Vagina (tissue), 2 donors: ENCODE measurements at places on chromosomes 2 and 18.

DNA sequence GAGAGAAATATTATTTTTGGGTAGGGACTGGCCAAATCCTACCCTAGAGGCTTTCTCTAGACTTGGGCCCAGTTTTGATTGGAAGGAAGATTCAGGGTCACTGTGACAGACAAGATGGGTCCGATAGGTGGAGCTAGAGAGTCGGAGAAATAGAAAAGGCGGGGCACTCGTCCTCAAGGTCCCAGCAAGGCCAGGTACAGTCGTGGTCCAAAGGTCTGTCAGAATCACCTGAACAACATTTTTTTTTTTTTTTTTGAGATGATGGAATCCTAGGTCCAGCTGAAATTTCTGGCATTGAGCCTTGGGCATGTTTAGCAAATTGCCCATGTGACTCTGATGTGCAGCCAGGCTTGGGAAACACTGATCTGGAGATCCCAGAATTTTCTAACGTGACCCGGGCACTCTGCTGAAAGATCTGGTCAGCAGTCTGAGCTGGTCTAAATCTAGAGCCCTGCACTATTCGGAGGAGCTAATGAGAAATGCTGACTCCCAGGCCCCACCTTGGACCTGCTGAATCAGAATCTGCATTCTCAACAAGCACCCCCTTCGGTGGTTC lies 23.0 kb upstream of the NTSR2 start:
- H3K36me3 ChIP-seq, result no peaks in the 10 kb centered on the region
- no peak overlapping the region for H3K27ac ChIP-seq
- H3K27me3 ChIP-seq, result no peaks in the 10 kb centered on the region
- DNase-seq, result no peak

DNA sequence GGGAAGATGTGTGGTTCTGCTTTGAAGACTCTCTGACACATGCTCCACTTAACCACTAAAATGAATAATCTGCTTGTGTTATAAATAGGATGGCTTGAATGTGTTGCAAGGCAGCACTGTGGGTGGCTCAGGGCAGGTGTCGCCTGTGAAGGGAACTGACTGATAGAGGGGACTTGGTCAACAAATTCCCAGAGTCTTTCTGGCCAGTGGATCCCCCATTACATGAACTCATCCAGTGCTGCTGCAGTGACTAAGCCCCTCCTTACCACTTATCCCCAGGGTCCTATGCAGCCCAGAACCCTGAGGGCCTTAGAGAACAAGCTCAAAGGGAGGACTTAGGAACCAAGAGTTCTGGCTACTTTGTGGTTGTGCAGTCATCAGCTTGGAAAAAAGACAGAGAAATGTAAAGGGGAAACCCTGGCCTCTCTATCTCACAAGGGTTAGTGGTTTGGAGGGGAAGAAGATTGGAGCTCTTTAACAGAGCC lies 226.2 kb upstream of the TNP1 start:
- H3K27me3 ChIP-seq, result no peaks in the 10 kb centered on the region
- DNase-seq, result no peak
- H3K27ac ChIP-seq, result no peak overlapping the region
- no peaks in the 10 kb centered on the region for H3K4me1 ChIP-seq
- H3K4me3 ChIP-seq, result no peak overlapping the region

DNA sequence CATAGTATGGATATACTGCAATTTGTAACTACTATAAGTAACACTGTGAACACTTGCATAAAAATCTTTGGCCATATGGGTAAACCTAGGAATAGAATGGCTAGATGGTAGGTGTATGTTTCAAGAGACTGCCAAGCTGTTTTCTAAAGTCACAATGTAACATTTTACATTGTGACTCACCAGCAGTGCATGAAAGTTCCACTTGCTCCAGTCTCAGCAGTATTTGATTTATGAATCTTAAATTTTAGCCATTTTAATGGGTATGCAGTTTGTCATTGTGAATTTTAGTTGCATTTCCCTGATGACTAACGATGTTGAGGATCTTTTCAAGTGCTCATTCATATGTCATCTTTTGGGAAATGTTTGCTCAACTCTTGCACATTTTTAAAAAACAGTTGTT lies 86.1 kb downstream of the FARSB start:
- H3K27me3 ChIP-seq, result no peaks in the 10 kb centered on the region
- no peak overlapping the region for H3K27ac ChIP-seq
- H3K4me3 ChIP-seq, result no peak overlapping the region
- no peak for DNase-seq
- H3K4me1 ChIP-seq, result peaks cover 17% of the 10 kb centered on the region
- peaks cover 3% of the 10 kb centered on the region for H3K36me3 ChIP-seq

- H3K4me1 ChIP-seq, result no peaks in the 10 kb centered on the region
- H3K27ac ChIP-seq, result no peak overlapping the region
- no peak for DNase-seq
- no peaks in the 10 kb centered on the region for H3K27me3 ChIP-seq
- no peaks in the 10 kb centered on the region for H3K36me3 ChIP-seq
These were observed 81.1 kb downstream of the UPP2 start for GRCh38 chr2:158182676-158183295.

- no peaks in the 10 kb centered on the region for H3K36me3 ChIP-seq
- H3K27ac ChIP-seq, result no peak overlapping the region
- no peak for DNase-seq
- no peaks in the 10 kb centered on the region for H3K4me1 ChIP-seq
These were observed 138.4 kb downstream of the FAM161A start for GRCh38 chr2:61715506-61715905.

DNA sequence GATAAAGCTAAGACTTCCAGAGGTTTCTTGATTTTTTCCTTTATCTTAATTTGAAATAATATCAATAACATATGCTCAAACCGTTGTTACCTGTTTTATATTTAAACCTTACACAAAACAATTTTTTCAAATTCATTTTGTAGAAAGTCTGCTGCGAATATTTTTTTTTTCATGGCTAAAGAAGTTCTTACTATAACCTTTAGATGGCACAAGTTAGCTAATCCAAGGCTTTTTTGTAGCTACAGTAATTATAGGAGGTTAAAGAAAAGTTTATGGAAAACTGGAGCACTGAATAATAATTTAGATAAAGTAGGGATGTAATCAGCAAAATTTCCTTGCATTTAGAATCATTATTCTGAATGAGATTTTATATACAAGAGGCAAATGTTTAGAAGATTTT lies 78.0 kb upstream of the PNPT1 start:
- H3K27ac ChIP-seq, result no peak overlapping the region
- no peak for DNase-seq
- no peaks in the 10 kb centered on the region for H3K27me3 ChIP-seq
- no peak overlapping the region for H3K4me3 ChIP-seq

DNA sequence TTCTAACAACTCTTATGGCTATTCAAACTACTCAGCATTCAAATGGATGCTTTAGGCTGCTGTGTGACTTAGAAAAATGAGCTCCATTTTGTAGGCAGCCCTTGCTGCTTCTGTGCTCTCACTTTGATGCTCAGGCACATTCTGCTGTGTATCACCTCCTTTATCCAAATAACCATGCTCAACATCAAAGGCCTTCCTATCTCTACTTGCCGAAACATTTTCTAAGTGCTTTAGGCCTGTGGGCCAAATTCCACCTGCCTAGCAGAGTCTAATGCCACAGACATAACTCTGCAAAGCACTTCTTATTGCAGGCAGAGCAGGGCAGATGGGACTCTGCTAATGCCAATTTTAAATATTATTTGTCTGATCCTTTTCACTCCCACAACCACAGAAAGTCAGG lies 397.4 kb downstream of the RND3 start:
- no peak overlapping the region for H3K4me3 ChIP-seq
- H3K36me3 ChIP-seq, result no peaks in the 10 kb centered on the region
- H3K4me1 ChIP-seq, result no peaks in the 10 kb centered on the region
- no peaks in the 10 kb centered on the region for H3K27me3 ChIP-seq
- DNase-seq, result no peak
- no peak overlapping the region for H3K27ac ChIP-seq

DNA sequence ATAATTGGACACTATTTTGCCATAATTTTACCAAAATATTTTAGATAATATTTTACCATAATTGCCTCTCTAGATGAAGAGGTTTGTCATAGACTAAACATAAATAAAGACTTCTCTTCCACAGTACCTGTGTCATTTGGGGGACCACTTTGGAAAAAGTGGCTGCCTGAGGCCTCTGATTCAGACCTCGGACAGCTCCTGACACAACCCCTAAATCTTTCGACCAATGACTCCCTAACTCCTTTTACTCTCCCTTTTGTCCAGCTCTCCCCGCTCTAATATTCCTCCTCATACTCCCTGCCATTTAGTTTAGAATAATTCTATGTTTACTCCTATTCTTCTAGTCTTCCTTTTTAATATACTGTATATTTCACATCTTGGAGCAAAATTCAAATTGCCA lies 36.0 kb upstream of the UBE2E3 start:
- H3K4me3 ChIP-seq, result no peak overlapping the region
- no peaks in the 10 kb centered on the region for H3K27me3 ChIP-seq
- H3K4me1 ChIP-seq, result no peaks in the 10 kb centered on the region
- H3K27ac ChIP-seq, result no peak overlapping the region
- no peak for DNase-seq

DNA sequence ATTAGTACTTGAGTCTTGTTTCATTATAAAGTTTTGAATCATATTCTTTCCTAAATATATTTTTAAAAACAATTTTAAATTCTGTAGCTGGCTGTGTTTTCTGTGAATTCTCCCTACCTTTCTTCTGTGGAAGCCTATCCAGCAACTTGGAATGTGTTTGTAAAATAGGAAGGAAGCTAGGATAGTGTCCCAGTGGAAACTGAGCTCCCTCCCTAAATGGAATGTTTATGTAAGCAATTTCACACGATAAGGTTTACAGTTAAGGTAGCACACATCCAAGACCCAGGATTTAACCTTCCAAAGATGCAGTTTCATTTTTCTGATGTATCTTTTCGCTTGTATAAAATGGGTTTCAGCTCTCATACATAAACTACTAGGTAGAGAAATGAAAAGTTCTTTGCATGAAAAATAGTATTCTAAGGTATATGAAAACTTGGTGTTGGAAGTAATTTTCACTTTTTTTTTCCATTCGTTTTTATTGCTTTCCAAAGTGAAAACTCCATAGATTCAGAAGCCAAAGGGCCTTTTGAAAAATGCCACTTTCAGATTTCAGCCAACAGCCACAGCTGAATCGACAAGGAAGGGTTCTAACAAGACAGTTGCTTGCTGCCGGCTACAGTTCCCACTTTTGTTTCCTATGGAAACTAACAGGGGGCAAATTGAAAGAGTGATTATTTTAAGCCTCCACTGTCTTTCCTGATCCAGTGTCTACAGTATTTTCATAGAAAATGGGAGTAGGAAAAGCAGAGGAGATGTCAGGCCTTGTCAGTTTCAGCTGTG lies 405.1 kb upstream of the POU3F3 start:
- H3K27ac ChIP-seq, result no peak overlapping the region
- no peaks in the 10 kb centered on the region for H3K36me3 ChIP-seq
- no peak for DNase-seq
- no peak overlapping the region for H3K4me3 ChIP-seq
- H3K4me1 ChIP-seq, result no peaks in the 10 kb centered on the region

GRCh38 chr2:64141674-64142405 lies 2.4 kb downstream of the PELI1 start:
- H3K27me3 ChIP-seq, result no peaks in the 10 kb centered on the region
- H3K36me3 ChIP-seq, result no peaks in the 10 kb centered on the region
- H3K27ac ChIP-seq, result peak overlapping the region; percentile 99
- H3K4me3 ChIP-seq, result peak overlapping the region; percentile 92
- no peak for DNase-seq
- H3K4me1 ChIP-seq, result peaks cover 51% of the 10 kb centered on the region

- no peak overlapping the region for H3K27ac ChIP-seq
- H3K36me3 ChIP-seq, result no peaks in the 10 kb centered on the region
- H3K4me3 ChIP-seq, result no peak overlapping the region
- no peaks in the 10 kb centered on the region for H3K27me3 ChIP-seq
- H3K4me1 ChIP-seq, result no peaks in the 10 kb centered on the region
These were observed 56.9 kb downstream of the COL4A4 start for GRCh38 chr2:227106845-227107759.

GRCh38 chr18:32152705-32153448 lies 37.0 kb upstream of the MEP1B start:
- H3K36me3 ChIP-seq, result no peaks in the 10 kb centered on the region
- no peak for DNase-seq

GRCh38 chr2:189362283-189362682 lies 79.0 kb upstream of the WDR75 start:
- H3K27ac ChIP-seq, result no peak overlapping the region
- no peaks in the 10 kb centered on the region for H3K36me3 ChIP-seq
- no peaks in the 10 kb centered on the region for H3K4me1 ChIP-seq
- H3K27me3 ChIP-seq, result no peaks in the 10 kb centered on the region
- no peak overlapping the region for H3K4me3 ChIP-seq
- DNase-seq, result no peak

GRCh38 chr2:118013221-118013723 lies 598 bp downstream of the CCDC93 start:
- DNase-seq, result no peak
- H3K27me3 ChIP-seq, result no peaks in the 10 kb centered on the region
- H3K4me3 ChIP-seq, result peak overlapping the region; percentile 83
- peak overlapping the region; percentile 83 for H3K27ac ChIP-seq
- H3K4me1 ChIP-seq, result peaks cover 29% of the 10 kb centered on the region
- peaks cover 4% of the 10 kb centered on the region for H3K36me3 ChIP-seq

DNA sequence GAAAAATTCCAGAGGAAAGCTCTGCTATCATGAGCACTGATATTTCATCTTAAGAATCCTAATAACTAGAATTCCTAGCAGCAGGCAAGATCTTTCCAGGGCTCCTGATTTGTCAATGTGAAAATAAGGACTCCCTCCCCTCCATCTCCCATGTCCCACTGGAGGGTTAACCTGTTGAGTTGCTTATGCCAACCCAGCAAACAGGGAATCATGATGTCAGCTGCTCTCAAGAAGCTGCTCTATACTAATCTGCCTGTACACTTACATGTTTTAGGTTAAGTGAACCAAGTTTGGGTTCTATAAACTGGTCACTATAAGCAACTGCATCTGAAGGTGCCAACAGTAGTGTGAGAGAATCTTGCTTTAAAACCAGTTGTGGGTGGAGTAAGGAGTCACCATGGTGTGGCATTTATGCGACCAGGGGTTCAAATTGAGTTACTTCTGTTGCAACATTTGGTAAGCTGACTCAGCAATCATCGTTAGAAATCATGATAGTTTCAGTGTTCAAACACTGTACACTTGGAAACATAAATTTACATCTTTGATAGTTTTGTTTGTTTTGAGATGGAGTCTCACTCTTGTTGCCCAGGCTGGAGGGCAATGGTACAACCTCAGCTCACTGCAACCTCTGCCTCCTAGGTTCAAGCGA lies 53.4 kb downstream of the STK25 start:
- no peaks in the 10 kb centered on the region for H3K4me1 ChIP-seq
- H3K27ac ChIP-seq, result no peak overlapping the region
- no peaks in the 10 kb centered on the region for H3K27me3 ChIP-seq
- H3K36me3 ChIP-seq, result no peaks in the 10 kb centered on the region
- no peak for DNase-seq

- no peak for DNase-seq
- H3K27ac ChIP-seq, result no peak overlapping the region
- no peaks in the 10 kb centered on the region for H3K27me3 ChIP-seq
- no peaks in the 10 kb centered on the region for H3K36me3 ChIP-seq
- H3K4me1 ChIP-seq, result no peaks in the 10 kb centered on the region
These were observed 129.8 kb upstream of the FSIP2 start for GRCh38 chr2:185608799-185609198.

DNA sequence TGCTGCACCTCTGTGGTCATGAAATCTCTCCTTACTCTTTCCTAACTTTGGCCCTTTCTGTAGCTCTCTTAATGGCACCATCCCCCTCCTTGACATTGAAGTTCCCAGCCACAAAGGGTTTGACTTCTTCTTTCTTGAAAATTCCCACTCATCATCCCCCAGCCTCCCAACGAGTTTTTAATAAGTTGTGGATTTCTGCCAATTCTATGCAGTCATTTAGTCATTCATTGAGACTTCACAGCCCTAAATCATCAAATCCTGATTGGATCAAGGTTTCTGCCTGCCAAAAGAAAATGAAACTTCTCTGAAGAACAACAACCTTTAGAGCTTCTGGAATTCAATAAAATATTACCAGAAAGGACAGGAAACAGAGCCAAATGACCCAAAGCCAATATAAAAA lies 354.3 kb downstream of the CLIP4 start:
- no peak overlapping the region for H3K27ac ChIP-seq
- H3K36me3 ChIP-seq, result no peaks in the 10 kb centered on the region
- no peaks in the 10 kb centered on the region for H3K27me3 ChIP-seq
- H3K4me1 ChIP-seq, result no peaks in the 10 kb centered on the region
- no peak overlapping the region for H3K4me3 ChIP-seq
